Uterine smooth muscle cell (primary cell): ENCODE measurements at places on chromosomes 16 and 17. TPM values are rescaled to one million over a fixed set of nuclear protein-coding genes. Genes with fewer than 3 reads are reported as not detected.

Gene HSPB9
- not detected in 2 replicates for total RNA-seq

Gene SCARF1
- 0.25 and 0.44 TPM in 2 replicates for total RNA-seq

Gene SLFN12
- total RNA-seq = 18.7 and 20.3 TPM in 2 replicates

Gene PRSS33
- not detected in 2 replicates for total RNA-seq

Gene LPCAT2
- total RNA-seq = 18.5 and 28.1 TPM in 2 replicates
